ENCODE measurements at places on chromosomes 2 and 18.

- DNase-seq: no peak
Observed at GRCh38 chr2:50443868-50444630, 587.9 kb downstream of the NRXN1 start.

- DNase-seq: no peak
Observed at GRCh38 chr2:86249579-86250391, 50.5 kb downstream of the MRPL35 start.

- DNase-seq: no peak
Observed at GRCh38 chr2:7748717-7749415, 831.7 kb downstream of the RNF144A start.

- DNase-seq: no peak
Observed at GRCh38 chr2:159873258-159873657, 75.2 kb upstream of the CD302 start.

DNA sequence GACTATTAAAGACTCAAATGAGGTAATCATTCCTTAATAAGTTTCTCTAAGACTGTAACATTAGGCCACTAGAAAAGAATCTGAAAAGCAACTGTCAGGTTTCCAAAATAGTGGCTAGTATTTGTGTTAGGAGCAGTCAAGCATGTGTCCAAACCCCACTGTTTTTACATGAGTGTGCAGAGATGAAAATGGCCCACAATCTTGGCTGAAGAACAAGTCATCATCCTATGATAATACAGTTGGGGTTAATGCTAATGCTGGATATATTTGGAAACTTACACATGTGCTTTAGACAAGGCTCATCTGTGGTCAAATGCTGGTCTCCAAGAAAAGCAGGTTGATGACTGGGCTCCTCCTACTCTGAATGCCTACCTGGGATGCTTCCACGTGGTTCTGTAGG, 73.6 kb downstream of the MAIP1 start:
- DNase-seq: no peak

DNA sequence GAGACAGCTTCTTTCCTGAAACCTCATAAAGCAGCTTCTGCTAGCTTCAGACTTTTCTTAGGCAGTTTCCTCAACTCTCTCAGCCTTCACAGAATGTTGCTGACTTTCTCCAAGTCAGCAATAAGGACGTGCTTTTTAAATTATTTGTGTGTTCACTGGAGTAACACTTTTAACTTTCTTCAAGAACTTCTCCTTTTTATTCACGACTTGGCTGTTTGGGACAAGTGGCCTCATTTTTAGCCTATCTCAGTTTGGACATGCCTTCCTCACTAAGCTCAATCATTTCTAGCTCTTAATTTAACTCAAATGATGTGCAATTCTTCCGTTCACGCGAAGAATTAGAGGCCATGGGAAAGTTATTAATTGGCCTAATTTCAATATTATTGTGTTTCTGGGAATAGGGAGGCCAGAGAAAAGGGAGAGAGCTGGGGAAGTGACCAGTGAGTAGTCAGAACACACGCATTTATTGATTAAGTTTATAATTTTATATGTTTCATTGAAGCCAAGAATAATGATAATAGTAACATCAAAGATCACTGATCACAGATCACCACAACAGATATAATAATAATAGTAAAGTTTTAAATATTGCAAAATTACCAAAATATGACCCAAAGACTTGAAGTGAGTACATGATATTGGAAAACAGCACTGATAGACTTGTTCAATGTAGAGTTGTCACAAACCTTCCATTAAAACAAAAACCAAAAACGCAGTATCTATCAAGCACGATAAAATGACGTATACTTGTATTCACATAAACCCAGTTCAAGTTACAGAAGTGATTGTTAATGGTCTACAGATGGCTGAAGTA, 4.8 kb downstream of the REG1A start:
- no peak for DNase-seq

- DNase-seq: no peak
Observed at GRCh38 chr2:17827316-17827715, 11.1 kb downstream of the MSGN1 start.

DNA sequence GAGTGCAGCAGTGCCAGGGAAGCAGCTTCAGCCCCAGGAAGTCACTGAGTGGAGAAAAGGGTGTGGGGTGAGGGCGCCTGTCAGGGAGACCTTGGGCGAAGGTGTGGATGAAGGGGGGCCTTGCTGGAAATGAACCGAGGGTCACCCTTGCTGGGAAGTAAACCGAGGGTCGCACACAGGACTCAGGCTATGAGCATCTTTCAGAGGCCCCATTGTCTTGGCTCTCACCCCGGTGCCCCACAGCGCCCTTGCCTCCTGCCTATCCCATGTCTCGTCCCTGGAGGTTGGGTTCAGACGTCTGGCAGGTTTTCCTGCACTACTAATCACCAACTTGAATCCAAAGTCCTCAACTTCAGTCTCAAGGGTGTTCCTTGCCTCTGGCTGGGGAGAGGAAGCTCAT, 122.8 kb upstream of the PXDN start:
- no peak for DNase-seq

- no peak for DNase-seq
Observed at GRCh38 chr2:2318949-2319348, 12.1 kb downstream of the MYT1L start.

DNA sequence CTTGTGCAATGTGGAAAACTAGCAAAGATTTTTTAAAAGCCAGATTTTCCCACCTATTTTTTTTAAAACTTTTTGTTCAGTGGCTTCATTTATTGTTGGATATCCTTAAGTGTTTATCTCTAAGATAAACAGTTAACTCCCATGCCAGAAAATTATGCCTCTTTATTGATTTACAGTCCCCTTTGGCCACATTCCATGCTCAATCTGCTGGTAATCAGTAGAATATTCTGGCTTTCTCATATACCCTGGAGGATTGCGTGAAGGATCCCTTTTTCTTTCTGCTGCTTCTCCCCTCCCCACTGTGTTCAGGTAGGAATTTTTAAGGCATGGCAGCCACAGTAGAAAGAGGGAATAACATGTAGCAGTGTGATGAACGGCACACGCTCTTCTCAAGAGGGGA, 2.6 kb downstream of the GRHL1 start:
- no peak for DNase-seq

- no peak for DNase-seq
Observed at GRCh38 chr2:127037476-127037875, 69.5 kb downstream of the BIN1 start.

Measured in right kidney (tissue), 9 donors.